ENCODE measurements at places on chromosomes 2 and 18.

GRCh38 chr2:178315488-178315948, 121.2 kb downstream of the OSBPL6 start:
- no peak for DNase-seq

DNA sequence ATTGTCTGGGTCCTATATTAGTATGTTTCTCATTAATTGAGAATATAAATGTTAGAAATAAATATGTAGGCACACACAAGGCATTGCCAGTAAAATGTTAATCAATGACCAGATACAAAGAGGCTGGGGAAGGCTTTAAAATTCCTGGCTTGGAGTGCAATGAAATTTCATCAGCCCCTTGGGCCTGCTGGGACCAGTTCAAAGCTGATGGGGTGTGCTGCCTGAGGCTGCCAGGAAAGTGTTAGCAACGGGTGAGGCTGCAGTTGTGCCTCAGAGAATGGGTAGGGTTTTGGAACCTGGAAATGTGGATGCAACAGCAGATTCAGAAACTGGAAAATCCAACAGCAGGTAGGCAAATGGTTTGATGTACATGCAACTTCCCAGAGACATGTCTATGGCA, 68.9 kb downstream of the DIPK1C start:
- no peak for DNase-seq

GRCh38 chr18:73990258-73990657, 157.4 kb downstream of the FBXO15 start:
- DNase-seq = no peak

GRCh38 chr2:134692499-134692898, 26.3 kb downstream of the TMEM163 start:
- DNase-seq = no peak

GRCh38 chr18:45449418-45450227, 165.7 kb upstream of the SLC14A2 start:
- DNase-seq = peak; percentile 58

DNA sequence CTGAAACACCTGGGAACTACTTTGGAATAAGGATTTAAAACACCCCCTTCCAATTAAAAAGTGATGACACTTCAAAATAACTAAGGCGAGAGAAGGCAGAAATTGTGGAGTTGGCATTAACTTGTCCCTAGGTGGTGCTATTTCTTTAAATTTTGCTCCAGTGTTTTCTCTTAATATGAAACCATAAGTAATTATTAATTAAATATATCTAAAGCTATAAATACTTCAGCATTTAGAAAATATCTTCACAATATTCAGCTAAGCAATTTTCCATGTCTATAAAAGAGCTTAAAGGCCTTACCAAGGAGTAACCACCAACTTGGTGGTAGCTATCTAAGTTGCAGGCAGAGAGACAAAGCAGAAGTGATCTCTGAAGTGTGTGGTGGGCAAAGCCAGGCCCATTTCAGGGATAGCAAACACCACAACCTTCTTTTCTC, 186.8 kb upstream of the PGAP1 start:
- DNase-seq = no peak

- DNase-seq = no peak
Observed at GRCh38 chr2:3449086-3449485, 69.6 kb downstream of the TRAPPC12 start.

- no peak for DNase-seq
Observed at GRCh38 chr2:16824472-16824871, 158.8 kb upstream of the CYRIA start.

DNA sequence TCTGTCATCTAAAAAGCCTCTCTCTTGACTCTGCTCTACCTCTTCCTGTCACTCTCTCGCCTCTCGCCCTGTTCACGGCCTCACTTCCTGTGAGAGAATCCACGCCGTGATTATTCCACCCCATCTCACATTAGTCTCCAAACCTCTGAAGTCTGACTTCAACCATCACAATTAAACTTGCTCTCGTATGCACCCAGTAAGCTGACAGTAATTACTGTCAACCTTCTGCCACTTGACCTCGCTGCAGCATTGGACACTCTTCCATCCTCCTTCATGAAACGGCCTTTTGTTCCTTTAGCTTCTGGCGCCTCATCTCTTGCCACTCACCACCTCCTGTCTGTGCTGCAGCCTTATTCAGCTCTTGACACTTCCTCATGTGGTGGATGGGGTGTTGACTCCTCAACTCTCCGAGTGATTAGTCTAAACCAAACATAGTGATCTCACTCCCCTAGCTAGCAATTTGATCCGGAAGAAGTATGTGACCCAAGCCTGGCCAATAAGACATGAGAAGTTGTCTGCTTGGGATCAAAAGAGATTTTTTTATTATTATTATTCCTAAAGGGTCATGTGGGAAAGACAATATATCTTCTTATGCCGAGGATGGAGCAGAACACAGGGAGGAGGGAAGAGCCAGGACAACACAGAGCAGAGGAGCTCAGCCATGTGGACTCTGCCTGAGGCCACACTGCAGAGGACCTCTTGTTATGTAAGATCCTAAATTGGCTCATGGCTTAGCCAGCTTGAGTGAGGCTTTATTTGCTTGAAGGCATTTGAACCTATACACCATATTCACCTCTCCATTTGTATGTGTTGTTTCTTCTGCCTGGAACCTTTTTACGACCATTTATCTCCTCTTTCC, 38.4 kb upstream of the MYO1B start:
- no peak for DNase-seq

- peak; percentile 20 for DNase-seq
Observed at GRCh38 chr2:212005085-212005671, 533.4 kb downstream of the ERBB4 start.

GRCh38 chr2:81734981-81735380, 1430.4 kb upstream of the LRRTM1 start:
- DNase-seq = no peak

GRCh38 chr2:13822365-13822764, 810.2 kb upstream of the LRATD1 start:
- no peak for DNase-seq

- DNase-seq = no peak
Observed at GRCh38 chr2:55010149-55010591, 40.1 kb downstream of the RTN4 start.

Measured in left ventricle myocardium inferior (tissue), 1 donor.